ENCODE measurements at places on chromosomes 2 and 18.

GRCh38 chr18:46402945-46403344, 254.1 kb downstream of the LOXHD1 start:
- no peak for DNase-seq

DNA sequence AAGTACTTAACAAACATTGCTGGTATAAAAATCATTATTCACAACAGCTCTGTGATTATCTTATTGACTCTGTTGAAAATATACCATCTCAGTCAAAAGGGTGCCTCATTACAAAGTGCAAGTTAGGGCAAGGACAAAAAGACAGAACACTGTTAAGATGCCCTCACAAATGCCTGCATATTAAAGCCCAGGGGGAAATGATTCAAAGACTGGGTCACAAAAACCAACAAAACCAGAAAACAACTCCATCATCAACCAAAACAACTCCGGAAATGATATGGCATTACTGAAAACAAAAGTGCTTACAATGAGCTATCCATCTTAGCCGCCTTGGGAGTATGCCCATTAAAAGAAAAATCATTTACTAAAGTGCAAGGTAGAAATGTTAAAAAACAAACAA, 9.9 kb downstream of the PLA2R1 start:
- no peak for DNase-seq

- no peak for DNase-seq
Observed at GRCh38 chr2:157911750-157912149, 35.6 kb upstream of the ACVR1 start.

DNA sequence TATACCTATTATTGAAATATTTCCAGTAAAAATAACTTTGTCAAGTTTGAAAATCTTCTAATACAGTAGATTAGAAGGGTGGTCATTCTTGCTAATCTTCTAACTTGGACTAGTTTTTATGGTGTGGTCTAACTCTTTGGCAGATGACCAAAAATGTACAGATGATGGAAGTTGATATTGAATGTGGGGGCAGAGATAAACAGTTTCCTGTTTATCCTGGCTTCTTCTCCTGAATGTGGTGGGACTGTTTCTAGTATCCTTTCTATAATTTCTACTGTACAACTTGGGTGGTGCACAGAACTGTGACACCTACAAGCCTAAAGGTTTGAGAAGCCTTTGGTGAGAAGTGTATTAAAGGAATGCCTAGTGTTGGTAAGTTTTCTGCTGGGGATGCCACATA, 178.7 kb downstream of the PDE11A start:
- no peak for DNase-seq

DNA sequence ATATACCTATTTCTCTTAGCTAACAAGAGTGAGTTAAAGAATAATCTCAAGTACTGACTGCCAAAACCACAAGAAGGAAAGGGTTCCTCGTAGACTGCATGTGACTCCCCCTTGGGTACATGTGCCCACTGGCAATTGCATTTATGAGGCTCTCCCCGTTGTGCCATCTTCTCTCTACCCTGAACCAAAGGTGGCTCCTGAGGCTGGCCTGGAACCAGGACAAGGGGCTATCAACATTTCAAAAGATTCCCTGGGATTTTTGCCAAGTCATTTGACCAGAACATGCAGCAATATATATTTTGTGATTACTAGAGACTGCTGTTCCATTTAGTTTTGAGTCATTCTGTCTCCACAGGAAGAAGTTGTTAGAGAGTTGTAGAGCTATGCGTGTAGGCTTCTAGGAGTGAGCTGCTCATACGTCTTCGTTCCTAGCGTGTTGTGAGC, 45.8 kb downstream of the LAMA3 start:
- DNase-seq, result no peak

DNA sequence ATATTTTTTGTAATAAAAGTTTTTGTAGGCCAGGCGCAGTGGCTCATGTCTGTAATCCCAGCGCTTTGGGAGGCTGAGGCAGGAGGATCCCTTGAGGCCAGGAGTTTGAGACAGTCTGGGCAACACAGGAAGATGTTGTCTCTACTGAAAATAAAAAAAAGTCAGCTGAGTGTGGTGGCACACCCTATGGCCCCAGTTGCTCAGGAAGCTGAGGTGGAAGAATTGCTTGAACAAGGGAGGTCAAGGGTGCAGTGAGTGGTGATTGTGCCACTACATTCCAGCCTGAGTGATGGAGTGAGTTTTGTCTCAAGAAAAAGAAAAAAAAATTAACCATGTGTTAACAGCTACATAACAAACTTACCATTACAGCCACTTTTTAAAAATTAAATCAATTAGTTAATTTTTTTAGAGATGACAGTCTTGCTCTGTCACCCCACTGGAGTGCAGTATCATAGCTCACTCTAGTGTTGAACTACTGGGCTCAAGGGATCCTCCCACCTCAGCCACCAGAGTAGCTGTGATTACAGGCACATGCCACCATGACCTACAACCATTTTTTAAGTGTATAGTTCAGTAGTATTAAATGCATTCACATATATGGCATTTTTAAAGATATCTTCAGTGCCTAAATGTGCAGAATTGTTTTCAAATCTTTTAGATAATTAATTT, 67.2 kb upstream of the ACYP2 start:
- no peak for DNase-seq

- no peak for DNase-seq
Observed at GRCh38 chr2:170685591-170685990, 29.5 kb upstream of the SP5 start.

DNA sequence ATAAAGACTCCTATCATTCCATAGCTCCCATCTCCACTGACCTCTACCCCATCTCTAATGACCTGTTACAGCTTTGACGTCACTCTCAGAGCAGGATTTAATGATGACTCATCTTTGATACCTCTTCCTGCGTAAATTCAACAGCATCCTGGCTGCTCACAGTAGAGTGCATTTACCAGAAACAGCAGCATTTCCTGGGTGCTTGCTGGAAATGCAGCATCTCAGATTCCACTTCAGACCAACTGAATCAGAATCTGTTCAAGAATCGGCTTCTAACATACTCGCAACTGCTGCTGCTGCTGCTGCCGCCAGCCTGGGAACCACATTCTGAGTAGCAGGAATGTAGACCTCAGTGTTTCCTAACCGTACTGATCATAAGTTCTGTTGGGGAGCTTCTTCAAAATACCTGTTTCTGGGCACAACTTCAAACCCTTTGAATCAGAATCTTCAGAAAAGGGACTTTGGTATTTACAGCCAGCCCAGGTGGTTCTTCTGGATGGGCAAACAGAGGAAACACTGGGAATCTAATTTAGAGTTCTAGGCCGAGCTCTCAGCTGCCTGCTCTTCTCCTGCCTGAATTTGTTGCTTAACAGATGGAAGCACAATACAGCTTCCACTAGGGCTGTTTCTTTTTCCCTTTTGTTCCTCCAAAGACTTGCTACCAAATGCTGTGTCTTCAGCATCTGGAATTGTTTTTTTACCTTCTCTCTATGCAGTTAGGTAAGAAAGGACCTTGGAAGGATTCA, 241.4 kb downstream of the NCKAP5 start:
- DNase-seq, result no peak

Data from KG1 (cell line).